ENCODE measurements at places on chromosomes 5 and 9.

GRCh38 chr9:120308495-120308894, 271.5 kb downstream of the CDK5RAP2 start:
- no peak for DNase-seq

- no peak for DNase-seq
Observed at GRCh38 chr5:16685069-16685468, 68.3 kb upstream of the RETREG1 start.

DNA sequence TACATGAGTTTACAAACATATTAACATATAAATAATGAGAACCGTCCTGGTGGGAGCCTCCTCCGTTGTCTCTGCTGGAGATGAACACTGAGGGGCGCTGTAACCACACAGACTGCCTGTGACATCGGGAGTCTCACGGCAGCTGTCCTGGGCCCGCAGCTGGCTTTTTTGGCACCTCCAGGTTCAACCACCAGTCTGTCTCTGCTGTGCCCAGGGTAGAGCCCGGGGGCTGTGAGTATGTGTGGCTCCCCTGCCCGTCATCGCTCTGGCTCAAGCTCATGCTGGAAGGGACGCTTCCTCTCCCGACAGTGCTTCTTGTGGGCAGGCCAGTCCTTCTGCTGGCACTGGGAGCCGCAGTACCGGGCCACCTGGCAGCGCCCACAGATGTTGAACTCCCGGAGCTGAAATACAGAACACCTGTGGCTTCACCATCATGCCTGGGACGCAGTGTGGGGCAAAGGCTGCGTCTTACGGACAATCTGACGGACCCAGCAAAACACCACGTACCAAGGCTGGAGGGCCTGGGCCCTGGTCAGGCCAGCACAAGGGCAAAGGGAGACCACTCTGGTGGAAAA, 3.6 kb upstream of the DPH7 start:
- DNase-seq = no peak

GRCh38 chr5:72018143-72018803, 89.0 kb upstream of the MAP1B start:
- peak; percentile 27 for DNase-seq

GRCh38 chr5:17241635-17242034, 24.2 kb downstream of the BASP1 start:
- no peak for DNase-seq

- no peak for DNase-seq
Observed at GRCh38 chr9:115599898-115600297, 481.9 kb upstream of the TNC start.

- DNase-seq = no peak
Observed at GRCh38 chr5:136064510-136064909, 35.7 kb downstream of the TGFBI start.

DNA sequence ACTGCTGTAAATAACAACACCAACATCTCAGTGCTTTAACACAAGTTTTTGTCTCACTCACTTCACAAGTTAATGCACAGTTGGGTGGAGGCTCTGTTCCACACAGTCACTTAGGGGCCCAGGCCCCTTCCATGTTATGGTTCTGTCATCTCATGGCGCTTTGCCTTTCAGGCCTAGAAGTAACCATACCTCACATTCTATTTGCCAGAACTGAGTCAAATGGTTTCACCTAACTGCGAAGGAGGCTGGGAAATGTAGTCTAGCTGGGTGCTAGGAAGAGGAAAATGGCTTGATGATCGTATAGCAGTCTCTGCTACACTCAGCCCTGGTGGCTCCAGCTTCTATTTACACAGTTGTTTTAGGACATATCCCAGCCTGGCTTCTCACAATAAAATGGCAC, 23.1 kb upstream of the MVB12B start:
- no peak for DNase-seq

- no peak for DNase-seq
Observed at GRCh38 chr5:79111960-79112702, 522 bp downstream of the BHMT start.

DNA sequence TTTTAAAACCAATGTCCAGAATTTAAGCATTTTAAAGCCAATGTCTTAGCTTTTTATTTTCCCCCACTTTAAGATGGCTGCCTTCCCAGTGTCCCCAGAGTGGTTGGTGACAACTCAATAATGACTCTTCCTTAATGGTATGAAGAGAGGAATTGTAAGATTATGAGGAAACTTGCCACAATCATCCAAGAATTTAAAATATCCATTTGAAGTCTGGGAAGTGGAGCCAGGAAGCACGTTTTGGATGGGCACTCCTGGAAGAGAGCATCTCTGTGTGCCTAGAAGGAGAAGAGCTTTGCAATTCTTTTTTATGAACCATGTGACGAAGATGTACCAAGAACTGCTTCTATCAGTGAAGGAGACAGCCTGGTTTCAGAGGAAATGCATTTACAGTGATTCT, 11.3 kb upstream of the IGFBPL1 start:
- DNase-seq = no peak

GRCh38 chr9:117707561-117707960, 3.4 kb downstream of the TLR4 start:
- no peak for DNase-seq

DNA sequence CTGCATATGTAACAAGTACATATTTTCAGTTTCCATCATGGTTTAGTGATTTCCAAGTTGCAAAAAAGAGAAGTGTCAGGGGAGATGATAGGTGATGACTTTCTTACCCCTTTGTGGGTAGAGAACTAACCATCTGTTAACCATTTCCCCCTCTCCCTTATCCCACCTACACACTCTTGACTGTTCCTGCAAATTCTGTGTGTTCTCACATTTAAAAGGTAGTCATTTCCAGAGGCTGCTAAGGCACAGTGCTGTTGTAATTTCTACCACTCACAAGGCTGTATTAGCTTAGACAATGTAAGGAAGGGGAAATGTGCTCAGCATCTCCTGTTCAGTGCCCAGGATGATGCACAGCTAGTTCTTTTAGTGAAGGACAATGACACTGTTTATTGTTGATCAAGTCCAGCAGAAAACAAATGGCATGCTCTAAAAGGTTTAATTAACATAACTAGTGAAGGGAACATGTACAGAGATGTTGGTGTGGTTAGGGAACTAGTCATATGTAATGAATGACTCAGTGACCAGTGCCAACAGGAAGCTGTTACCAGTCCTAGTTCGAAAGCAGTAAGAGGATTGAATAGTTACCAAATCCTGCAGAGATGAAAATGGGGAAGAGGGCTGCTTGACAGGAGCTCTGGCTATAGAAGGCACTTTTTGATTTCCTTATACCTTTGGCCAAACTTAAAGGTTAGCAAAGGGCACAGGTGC, 165.1 kb downstream of the PLK2 start:
- no peak for DNase-seq

GRCh38 chr5:39025456-39025855, 48.7 kb downstream of the RICTOR start:
- no peak for DNase-seq

DNA sequence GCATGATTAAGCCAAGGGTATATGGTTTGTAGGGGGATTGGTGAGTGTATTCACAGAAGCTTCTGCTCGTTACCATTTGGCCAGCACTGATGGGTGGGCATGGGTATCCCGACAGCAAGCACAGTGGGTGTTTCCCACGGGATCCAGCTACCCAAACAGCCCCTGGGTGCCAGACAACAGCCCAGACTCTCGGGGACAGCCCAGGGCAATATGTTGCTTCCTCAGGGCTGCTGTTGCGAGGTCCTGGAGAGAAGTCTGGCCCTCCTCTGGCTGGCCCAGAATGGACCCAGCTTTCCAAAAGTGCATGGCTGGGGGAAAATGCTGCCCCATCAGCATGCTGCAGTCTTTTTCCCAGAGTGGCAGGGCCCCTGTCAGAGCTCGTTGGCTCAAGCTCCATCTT, 247.0 kb downstream of the IRX1 start:
- DNase-seq = no peak

GRCh38 chr9:99628849-99629620, 192.7 kb upstream of the NR4A3 start:
- no peak for DNase-seq

DNA sequence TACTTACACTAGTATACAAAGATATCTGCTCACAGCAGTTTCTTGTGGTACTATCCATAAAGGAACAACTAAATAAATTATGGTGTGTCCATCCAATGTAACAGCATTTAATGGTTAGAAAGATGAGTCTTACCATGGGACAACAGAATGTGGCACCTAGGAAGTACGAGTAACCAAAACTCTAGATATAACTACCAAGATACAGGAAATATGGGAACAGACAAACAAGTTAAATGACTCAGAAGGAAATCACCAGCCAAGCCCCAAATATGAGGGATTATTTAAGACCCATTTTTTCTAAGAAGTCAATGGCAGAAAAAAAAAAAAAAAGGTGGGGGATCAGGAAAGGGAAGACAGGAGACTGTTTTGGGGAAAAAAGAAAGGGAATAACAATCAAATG, 294.8 kb downstream of the PRELID2 start:
- DNase-seq = no peak

DNA sequence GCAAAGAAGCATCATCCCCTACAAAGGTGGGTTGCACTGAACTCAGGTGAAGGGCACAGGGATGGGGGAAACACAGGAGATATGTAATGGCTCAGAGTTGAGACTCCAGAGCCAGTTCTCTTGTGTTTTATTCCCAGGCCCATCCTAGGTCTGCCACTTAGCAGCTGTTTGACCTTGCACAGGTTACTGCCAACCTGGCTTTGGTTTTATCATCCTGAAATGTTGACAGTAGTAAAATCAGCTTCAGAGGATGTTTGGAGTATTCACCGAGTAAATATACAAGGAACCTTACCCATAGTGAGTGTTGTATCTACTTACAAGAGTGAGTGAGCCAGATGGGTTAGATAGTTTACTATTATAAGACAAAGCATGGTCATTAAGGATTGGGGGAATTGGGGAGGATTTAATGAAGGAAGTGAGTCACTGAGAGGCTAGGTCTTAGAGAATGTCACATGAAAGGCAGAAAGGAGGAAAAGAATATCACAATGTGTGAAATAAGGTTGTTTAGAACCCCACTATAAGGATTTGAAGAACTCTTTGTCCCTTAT, 141.3 kb downstream of the MAN2A1 start:
- DNase-seq = no peak

GRCh38 chr9:91532325-91532724, 108.7 kb upstream of the NFIL3 start:
- DNase-seq = no peak

GRCh38 chr9:81737871-81738507, 48.6 kb upstream of the TLE1 start:
- DNase-seq = no peak

DNA sequence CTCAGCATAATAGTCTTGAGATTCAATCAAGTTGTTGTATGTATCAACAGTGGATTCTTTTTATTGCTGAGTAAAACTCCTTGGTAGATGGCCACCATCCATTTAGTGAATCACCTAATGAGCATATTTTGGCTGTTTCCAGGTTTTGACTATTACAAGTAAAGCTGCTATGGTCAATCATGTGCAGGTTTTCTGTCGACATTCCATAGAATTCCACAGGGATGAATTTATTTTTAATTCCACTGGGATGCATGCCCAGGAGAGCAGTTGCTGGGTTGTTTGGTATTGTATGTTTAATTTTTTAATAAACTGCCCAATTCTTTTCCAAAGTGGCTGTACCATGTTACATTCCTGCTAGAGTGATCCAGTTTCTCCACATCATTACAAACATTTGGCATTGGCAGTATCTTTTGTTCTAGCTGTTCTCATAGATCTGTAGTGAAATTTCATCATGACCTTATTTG, 10.5 kb upstream of the S1PR3 start:
- no peak for DNase-seq

DNA sequence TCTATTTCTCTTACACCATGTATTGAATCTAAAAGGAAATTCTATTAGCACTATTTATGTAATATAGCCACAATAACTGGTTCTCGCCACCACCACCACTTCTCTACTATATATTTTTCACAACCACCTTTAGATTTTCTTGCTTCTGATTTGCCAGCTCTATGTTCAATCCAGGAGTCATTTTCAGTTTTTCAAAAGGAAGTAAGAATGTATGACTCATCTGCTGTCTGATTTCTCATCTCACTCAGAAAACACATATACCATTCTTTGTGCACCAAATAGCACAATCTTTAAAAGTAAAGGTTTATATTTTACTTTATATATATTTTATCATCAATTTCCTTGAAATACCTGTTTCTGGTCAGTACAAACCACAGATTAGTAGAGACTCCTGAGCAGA, 1127.5 kb downstream of the TAF11L14 start:
- DNase-seq = no peak

DNA sequence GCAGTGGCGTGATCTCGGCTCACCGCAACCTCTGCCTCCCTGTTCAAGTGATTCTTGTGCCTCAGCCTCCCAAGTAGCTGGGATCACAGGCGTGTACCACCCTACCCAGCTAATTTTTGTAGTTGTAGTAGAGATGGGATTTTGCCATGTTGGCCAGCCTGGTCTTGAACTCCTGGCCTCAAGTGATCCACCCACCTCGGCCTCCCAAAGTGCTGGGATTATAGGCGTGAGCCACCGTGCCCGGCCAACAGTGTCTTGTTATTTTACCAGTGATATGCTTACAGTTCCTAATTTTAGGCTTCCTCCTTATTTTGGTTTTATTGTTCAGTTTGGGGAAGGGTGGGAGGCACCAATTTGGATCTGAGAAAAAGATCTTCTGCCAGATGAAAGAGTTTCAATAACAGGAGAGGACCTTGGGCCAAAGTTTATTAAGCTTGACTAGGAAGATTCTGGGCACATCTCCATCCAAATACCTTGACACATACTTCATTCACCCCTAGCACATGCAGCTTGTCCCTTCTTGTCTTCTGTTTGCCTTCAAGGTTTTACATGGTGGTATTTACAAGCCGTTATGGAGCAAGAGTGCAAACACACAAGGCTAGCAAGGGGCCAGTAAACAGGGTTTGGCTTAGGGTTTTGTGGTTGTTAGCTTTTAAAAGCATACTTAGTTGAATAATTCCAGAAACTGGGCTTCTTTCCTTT, 168.1 kb upstream of the DMRT1 start:
- no peak for DNase-seq

GRCh38 chr9:101601904-101602765, 7.4 kb upstream of the PPP3R2 start:
- no peak for DNase-seq

- DNase-seq = no peak
Observed at GRCh38 chr5:80399526-80400239, 8.2 kb upstream of the ZFYVE16 start.

- DNase-seq = no peak
Observed at GRCh38 chr5:1066676-1067075, 45.2 kb downstream of the SLC12A7 start.

DNA sequence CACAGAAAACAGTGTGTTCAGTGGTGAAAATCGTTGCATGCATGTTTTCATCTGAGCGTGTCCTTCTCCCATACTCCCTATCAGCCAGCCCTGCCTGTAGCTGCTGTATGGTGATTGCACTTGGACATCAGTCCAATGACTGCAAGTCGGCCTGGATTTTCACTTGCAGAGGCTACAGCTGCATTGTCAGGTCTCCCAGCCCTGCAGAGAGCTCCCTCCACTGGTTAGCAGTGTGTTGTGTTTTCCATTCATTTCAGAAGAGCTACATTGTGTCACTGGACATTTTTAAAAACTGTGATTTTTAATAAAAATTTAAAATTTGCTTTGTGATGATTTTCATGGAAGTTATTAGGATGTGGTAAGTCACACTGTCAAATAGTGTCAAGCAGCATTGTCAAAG, 96.6 kb downstream of the SYK start:
- no peak for DNase-seq
